Fibroblast of skin of right biceps (primary cell): ENCODE measurements at places on chromosomes 6 and 20.

DNA sequence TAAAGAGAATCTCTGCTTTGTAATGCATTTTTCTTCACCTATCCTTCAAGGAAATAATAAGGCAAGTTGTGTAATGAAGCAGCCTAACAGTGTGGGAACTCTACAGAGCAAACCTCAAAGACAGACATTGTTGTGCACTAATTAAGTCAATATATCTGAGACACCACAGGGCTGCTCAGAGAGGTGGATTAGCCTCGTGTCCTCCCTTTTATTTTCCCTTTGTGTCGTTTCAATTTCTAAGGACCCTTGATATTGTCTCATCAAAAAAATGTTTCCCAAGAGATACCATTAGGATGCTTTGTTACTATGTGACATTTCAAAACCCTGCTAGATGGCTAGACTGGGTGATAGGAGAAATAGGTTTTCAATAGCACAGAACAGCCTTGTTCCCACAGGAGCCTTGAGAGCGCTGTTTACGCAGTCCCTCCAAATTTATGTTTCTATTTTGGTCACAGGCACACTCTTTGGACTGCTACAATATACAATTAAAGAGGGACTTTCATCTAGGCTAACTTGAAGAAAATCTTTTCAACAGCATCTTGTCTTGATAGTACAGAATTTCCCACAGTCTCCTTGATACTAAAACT lies 23.1 kb downstream of the UBE3D start:
- DNase-seq: no peak

DNA sequence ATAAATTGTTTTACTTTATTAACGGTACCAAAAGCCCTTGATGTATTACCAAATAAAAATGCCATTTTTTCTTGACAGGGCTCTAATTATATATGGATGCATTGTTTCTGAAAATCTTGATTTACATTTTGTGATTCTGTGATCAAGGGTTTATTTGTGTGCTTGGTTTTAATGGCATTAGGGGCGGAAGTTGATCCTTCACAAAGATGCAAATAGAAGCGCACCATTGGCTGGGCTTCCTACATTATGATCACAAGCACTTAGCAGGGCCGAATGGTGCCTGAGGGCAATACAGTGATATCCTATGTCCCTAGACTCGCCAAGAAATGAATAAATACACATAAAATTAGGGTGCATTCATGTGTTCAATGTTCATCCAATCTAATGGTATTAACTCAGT lies 172.9 kb upstream of the UST start:
- DNase-seq: no peak

DNA sequence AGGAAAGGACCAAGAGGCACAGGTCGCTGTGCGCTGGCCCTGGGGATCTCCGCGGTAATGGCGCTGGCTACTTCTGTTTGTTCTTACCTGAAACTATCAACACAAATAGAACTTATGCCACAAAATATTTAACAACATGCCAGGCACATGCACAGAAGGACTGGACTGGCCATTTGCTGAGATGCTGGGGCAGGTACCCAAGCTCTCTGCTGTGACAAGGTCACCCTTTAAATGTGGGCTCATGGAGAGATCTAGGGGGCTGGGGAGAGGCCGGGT lies 28.0 kb upstream of the PXDC1 start:
- DNase-seq: no peak

- no peak for DNase-seq
These were observed 228.3 kb downstream of the SLC35F1 start for GRCh38 chr6:118135371-118135770.

DNA sequence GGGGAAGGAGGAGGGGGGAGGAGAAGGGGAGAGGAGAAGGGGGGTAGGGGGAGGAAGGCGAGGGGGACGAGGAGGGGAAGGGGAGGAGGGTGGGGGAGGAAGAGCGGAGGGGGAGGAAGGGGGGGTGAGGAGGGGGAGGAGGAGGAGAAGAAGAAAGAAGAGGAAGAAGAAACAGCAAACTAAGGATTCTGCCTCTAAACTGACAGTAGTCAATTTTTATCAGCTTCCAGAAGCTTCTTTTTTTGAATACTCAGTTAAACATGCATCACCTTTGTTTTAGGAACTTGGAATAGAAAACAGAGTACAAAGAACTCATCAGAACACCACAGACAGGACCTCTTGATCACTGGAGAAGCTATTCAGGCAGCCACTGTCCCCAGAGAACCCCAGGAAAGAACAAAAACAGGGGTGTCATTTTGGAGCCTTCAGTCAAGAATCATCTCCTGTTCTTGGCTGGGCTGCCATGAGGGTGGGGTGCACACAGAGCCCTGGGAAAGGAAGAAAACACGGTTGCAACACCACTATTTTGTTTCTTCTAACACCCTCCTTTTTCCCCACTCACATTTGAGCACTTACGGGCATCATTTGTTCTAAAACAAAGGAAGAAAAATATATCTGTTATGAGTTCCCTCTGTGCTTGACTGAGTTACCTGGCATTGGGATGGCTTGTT lies 67.4 kb downstream of the TMEM170B start:
- DNase-seq: no peak

GRCh38 chr20:59071216-59071615 lies 28.6 kb upstream of the PRELID3B start:
- no peak for DNase-seq

DNA sequence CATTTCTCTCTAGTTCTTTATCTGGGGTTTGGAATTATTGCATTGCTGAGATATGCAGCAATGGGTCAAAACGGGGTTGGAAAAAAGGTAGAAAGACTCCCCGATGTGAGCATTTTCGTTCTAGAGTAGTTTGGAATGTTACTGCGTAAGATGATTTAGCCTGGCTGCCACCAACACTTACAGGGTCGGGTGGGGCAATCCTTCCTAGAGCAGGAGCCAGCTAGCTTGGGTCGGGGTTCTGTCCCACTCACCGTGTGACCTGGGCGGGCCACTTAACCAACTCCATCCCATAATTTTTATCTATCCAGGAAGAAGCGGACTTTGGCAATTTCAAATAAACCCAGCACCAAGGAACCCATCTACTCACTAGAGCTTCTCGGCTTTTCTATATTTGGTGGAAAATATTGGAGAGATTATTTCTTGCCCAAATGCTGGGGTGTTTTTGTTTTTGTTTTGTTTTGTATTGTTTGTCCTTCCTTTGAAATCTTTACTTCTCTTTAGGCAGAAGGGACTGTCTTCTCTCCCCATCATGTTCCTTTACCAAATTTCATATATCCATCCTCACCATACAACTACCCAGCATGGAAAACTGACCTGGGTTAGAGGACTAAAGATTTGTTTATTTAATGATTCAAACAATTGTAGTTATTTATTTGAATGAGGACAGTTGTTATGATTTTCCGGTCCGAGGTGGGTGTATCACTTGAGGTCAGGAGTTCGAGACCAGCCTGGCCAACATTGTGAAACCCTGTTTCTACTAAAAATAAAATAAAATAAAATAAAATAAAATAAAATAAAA lies 72.4 kb downstream of the GPX5 start:
- DNase-seq: no peak

DNA sequence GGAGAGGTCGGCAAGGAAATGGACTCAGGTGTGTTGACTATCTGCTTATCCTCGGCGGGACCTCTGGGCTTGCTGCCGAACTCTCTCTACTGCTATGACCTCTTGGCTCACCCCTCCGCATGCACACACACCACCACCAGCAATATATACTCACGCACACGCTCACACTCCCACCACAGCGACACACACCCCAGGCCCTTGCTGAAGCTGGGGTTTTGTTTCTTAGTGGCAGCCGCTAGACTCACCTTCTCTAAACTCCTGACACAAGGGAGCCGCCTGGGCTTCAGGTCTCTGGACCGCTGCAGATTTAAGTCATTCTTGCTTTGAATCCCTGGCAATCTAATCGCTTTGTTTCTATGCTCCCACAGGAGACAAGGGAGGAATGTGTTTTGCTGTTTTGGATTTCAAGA lies 59.4 kb upstream of the BACH2 start:
- no peak for DNase-seq

DNA sequence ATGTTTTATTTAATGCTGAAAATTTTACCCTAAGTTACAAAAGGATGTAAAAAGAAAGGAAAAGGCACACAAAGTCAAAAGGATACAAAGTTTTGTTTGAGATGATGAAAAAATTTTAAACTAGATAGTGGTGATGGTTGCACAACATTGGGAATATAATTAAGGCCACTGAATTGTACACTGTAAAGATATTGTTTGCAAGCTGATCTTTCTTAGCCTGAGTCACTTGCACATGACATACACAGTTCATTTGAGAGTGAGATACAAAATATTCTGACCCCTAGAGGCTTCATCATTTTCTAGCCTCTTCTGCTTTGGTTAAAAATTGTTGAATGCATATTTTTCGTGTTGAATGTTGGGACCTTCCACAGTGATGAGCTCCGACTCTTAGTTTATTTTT lies 462.6 kb downstream of the HDGFL1 start:
- DNase-seq: no peak

- peak; percentile 30 for DNase-seq
These were observed 32.3 kb upstream of the GNRH2 start for GRCh38 chr20:3010985-3011723.

DNA sequence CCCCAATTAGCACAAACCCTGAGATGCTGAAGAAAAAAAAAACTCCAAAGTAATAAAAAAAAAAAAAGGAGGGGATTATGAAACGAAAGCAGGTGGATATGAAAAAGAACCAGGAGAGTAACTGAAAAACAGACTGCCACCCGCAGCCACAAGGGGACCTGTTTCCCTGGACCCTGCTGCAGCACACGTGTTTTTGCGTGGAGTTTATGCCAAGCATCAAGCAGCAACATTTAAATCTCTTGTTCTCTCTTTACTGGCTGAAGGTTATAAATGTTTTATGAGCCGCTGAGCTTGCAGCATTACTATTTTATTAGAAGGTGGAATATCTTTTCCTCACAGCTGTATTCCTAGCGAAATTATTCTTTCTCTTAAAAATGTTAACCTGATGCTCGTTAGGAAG lies 131.6 kb upstream of the OLIG3 start:
- DNase-seq: no peak
